ENCODE measurements at places on chromosomes 2 and 18. TPM values are rescaled to one million over a fixed set of nuclear protein-coding genes. Genes with fewer than 3 reads are reported as not detected.

ALPI gene
- total RNA-seq, result not detected

DSG1 gene
- not detected for total RNA-seq

DSG4 gene
- total RNA-seq, result not detected

CCBE1 gene
- 27.8 TPM for total RNA-seq

COL5A2 gene
- total RNA-seq, result 29.8 TPM

PREPL gene
- total RNA-seq, result 43.4 TPM

BCL2L11 gene
- total RNA-seq, result 23.9 TPM

GRCh38 chr2:27754831-27755230, 16.7 kb upstream of the MRPL33 start:
- DNase-seq, result no peak

DNA sequence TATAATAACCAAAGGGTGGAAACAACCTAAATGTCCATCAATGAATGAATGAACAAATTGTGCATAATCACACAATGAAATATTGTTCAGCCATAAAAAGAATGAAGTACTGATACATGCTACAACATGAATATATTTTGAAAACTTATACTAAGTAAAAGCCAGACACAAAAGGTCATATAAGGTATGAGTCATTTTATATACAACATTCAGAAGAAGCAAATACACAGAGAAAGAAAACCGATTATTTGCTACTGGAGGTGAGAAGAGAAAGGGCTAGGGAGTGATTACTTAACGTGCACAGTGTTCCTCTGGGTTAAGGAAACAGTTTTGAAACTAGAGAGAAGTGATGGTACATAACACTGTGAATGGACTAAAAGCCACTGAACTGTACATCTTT, 105.3 kb downstream of the GORASP2 start:
- no peak for DNase-seq

DNA sequence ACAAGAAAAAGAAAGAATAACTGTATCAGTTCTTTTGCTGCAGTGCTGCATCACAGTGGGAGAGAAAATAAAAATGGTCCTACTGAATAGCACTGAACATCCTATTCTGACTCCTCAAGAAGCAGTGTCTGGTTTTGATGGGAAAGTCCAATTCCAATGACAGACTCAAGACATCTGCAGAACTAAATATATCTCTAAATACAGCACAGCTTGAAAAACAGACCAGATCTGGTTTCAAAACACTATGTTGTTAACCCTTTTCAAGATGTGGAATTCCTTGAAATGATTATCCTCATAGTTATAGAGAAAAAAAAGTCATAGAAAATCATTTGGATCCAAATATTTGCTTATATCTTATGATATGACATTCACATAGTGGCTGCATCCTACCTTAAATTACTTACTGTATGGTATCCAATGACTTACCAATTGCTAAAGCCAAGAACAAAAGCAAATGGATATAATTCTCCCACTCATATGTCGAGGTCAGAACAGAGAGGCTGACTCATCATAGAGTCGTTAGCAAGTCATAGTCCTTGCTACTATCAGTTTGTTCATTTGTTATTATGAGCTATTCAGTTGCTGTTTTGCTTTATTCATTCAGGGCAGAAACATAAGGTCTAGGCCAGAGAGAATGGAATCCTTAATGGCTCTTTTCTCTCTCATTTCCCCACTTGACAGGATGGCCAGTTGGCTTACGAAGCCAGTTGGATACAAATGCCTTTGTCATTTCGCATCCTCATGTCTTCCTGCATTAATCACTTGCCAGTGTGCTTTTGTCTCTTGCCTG, 62.5 kb upstream of the ACVR2A start:
- DNase-seq, result no peak

DNA sequence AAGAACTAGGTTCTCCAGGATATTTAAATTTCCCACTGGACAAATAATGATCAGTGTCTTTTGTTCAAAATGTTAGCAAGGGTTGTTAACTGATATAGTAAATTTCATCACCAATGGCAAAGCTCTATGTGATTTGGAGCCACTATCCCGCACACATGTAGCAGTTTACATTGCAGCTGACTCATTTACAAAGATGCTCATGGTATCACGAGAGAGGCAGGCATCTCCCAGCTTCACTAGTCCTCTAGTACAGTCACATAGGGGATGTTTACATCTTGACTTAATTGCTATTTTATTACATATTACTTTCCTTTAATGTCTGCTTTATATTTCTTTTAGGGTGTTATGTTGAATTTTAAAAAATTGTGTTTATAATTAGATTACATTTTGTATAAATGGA, 30.7 kb downstream of the KCNE4 start:
- DNase-seq, result no peak

- no peak for DNase-seq
These were observed 160.1 kb upstream of the BOD1L2 start for GRCh38 chr18:56986829-56987228.

DNA sequence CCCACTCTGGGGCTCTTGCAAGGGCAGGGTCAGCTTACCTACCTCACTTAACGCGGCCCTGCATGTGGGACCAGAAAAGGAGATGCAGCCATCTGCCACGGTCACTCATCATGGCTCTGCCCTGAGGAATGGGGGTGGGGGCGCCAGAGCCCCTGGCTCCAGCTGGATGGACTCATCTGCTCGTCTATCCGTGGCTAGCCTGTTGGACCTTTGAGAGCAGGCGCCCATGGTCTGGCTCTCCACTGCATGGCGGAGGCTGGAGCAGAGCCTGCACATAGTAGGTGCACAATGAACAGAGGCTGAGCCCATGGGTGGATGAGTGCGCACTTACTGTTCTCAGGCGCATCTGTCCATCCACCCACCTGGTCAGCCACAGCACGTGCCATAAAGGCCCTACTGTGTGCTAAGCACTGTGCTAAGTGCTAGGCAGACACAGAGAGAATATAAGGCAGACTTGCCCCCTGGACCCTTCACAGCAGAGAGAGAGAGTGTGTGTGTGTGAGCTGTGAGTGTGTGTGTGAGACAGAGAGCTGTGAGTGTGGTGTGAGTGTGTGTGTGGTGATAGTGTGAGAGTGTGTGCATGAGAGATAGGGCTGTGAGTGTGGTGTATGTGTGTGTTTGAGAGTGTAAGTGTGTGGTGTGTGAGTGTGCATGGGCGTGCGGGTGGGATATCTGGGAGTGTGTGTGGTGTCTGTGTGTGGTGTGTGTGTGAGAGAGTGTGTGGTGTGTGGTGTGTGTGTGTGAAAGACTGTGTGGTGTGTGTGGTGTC, 151.3 kb downstream of the TFCP2L1 start:
- DNase-seq, result no peak

DNA sequence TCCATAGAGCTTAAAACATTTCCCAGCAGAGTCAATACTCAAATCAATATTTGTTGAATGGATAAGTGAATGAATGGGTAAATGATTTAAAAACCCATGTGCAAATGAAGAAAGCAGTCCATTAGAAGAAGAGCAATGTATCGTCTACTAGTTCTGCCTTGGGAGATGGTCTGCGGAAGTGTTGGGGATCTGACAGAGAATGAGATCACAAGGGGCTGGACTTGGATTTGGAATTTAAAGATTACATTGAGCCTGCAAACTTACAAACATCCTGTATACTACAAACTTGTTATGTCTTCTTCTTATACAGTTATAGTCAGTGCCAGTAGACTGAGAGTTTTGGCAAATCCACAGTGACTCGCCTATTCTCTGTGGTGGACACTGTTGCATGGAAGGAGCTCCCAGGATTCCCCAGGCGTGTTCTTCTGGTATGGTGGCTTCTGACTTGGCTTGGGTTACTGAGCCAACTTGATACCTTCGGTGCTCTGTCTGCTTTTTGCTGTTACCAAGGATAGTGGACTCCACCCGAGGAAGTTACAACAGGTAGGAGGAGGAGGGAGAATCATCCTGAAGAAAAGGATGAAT, 163.3 kb upstream of the SERPINE2 start:
- no peak for DNase-seq

DNA sequence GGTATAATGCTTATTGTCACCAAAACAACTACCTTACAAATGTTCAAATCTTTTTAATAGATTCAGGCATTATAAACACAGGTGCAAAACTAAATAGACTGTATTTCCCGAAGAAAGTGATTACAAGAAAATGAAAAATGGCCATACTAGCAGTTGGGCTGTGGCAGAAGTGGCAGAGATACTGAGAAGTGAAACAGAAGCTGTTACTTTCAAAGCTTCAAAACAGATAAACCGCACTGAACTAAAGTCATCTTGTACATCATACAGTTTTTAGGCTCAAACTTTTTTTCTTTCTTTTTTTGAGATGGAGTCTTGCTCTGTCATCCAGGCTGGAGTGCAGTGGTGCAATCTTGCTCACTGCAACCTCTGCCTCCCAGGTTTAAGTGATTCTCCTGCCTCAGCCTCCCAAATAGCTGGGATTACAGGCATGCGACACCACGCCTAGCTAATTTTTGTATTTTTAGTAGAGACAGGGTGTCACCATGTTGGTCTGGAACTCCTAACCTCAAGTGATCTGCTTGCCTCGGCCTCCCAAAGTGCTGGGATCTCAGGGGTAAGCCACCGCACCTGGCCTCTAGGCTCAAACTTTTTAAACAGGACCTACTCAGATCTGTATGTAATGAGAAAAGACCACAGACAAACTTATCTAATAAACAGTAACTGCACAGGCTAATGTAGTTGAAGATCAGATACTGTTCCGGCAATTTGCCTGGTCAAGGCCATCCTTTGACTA, 77.9 kb upstream of the SATB2 start:
- DNase-seq, result no peak

DNA sequence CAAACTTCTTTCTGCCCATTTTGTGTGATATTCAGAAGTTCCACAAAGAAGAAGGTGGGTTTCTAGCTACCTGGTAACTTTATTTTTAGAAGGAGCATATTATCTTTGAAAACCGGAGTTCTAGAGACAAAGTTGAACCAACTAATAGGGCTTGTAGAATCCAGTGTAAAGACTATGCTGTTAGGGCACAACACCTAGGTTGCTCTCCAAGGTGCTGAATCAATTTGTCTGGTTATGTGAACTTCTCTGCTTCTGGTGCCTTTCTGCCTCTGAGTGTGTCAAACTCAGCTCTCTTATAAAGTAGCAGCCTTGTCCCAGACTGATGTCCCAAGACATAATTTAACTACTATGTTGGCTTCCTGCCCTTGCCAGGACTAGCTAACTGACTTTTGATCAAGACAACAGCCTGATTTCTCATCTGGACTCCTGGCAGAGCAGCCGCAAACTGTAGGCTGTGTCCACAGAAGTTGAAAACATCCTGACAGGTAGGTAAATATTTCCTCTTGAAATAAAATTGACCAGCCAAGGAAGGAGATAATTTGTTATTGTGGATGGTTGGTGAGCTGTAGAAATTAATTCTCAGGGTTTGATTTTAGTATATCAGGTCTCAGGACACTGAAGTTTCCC, 119.4 kb downstream of the CYRIA start:
- no peak for DNase-seq

DNA sequence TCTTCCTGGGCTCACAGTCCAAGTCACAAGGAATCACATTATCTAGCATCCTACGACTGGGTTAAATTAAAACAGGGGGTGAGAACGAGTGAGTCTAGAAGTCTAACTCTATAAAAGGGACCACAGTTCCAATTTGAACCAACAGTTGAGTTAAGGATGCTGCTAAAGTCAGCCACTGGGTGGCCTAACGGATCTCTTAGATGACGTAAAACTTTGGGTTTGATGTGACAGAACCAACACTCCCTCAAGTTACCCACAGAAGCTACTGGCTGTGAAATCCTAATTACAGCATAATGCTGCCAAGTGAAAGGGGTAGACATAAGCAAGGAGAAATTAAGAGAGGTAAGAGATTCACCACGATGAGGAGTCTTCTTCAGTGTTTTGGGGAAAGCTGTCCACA, 32.7 kb upstream of the RUFY4 start:
- no peak for DNase-seq

- DNase-seq, result no peak
These were observed 1.7 kb upstream of the SERPINE2 start for GRCh38 chr2:224040753-224041152.

DNA sequence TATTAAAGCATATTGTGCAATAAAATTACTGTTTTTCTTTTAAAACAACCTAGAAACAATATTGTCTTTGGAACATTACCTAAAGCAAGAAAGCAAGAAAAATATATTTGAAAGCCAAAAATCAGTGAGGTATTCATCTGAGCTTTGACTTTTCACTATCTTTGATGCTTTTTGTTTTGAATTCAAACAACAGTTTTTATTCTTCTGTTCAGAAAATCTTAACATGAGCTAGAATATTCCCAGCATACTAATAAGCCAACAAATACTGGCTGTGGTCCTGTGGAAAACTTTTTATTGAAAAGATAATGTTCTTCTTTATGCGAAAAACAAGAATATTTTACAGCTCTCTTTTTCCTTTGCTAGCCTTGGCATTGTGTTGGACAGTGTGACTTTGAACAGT, 19.8 kb downstream of the FAM171B start:
- no peak for DNase-seq

GRCh38 chr2:54579061-54579681, 123.0 kb downstream of the SPTBN1 start:
- DNase-seq, result no peak

GRCh38 chr2:229376866-229377265, 105.8 kb upstream of the PID1 start:
- no peak for DNase-seq

- no peak for DNase-seq
These were observed 531.5 kb downstream of the STK39 start for GRCh38 chr2:167715932-167716331.

DNA sequence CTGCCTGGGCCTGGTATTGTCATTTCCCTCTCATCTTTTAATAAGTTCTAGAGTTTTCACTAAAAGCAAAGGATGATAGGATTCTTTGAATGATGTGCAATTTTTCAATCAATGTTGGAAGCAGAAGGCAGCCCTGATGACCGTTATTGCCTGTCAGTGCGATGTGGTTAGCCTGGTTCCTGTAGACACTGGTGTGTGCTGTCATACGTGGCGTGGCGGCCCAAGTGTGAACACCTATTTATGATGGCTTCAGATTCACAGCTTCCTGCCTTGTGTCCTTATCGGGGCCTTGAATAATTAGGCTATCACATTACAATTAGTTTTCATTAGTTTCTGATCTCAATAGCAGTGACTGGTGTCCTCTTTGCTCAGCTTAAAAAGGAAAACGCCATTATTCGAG, 218.5 kb downstream of the TPGS2 start:
- no peak for DNase-seq

- no peak for DNase-seq
These were observed 23.7 kb downstream of the ATP9B start for GRCh38 chr18:79092874-79093273.

Measured in upper lobe of right lung (tissue), 1 donor.